ENCODE measurements at places on chromosomes 13 and 19.

DNA sequence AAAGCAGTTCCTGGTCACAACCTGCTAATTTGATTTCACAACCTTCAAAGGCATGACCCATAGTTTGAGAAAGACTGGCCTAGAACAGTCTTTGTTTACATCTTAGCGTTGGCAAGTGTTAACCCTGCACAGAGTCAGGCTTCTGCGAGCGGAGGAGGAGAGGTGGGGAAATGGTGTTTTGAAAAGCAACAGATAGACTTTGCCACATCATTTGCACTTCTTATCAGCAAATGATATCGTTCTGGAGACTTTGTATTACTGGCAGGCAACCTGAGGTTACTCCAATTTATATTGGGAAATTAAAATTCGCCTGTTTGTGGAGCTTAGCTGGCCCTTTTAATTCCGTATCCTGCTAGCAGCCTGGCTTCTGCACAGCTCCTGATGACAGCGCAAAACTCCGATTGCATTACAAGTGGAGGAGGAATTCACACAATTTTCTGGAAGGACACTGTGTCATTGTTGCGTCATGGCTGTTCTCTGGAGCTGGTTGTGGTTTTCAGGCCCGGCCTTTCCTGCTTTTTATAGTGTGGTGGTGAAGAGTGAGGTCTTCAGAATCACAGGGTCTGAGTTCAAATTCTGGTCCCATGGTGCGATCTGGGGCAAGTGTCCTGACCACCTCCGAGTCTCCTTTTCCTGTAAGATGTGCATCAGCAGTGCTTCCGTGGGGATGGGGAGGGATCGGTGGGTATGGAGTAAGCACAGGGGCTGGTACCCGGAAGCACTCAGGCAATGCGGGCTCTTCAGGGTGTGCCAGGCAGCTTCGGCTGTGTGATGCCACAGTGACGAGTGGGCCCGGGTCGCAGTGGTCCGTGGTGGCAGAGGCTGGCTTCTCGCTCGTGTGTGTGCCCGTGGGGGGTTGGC, 49.1 kb upstream of the EHD2 start:
- no peak for DNase-seq

DNA sequence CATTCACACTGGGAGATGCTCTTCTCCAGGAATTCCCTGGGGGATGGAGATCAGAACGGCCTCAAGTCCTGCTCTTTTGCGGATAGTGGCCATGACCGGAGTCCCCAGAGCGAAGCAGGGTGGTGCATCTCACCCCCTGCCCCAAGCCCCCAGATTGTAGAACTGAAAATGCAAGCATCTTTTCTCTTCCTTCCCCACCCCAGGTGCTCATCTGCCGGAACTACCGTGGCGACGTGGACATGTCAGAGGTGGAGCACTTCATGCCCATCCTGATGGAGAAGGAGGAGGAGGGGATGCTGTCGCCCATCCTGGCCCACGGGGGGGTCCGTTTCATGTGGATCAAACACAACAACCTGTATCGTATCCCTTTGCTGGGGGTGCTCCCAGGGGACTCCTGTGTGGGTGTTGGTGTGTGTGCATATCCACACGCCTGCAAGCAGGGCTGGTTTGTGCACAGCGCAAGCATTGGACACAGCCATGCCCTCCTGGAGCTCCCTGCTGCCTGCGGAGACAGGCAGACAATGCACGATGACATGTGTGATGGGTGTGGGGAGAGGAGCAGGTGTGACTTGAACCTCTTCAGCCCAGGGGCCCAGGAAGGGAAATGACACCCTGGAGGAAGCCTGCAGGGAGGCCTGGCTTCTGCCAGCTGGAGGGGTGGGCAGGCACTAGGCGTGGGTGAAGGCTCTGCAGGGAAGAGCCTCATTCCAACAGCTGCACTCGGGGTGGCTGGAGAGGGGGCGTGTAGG, 5.7 kb downstream of the AP1M1 start:
- no peak for DNase-seq

- no peak for DNase-seq
Measured at GRCh38 chr19:6451583-6452222, 7.9 kb downstream of the SLC25A23 start.

- no peak for DNase-seq
Measured at GRCh38 chr19:7921302-7921966, 1.3 kb downstream of the SNAPC2 start.

- DNase-seq, result no peak
Measured at GRCh38 chr13:80132741-80133601, 208.0 kb downstream of the SPRY2 start.

GRCh38 chr13:97567510-97568243, 133.7 kb downstream of the RAP2A start:
- no peak for DNase-seq

- DNase-seq, result no peak
Measured at GRCh38 chr19:42271045-42271419, 2.0 kb downstream of the CIC start.

DNA sequence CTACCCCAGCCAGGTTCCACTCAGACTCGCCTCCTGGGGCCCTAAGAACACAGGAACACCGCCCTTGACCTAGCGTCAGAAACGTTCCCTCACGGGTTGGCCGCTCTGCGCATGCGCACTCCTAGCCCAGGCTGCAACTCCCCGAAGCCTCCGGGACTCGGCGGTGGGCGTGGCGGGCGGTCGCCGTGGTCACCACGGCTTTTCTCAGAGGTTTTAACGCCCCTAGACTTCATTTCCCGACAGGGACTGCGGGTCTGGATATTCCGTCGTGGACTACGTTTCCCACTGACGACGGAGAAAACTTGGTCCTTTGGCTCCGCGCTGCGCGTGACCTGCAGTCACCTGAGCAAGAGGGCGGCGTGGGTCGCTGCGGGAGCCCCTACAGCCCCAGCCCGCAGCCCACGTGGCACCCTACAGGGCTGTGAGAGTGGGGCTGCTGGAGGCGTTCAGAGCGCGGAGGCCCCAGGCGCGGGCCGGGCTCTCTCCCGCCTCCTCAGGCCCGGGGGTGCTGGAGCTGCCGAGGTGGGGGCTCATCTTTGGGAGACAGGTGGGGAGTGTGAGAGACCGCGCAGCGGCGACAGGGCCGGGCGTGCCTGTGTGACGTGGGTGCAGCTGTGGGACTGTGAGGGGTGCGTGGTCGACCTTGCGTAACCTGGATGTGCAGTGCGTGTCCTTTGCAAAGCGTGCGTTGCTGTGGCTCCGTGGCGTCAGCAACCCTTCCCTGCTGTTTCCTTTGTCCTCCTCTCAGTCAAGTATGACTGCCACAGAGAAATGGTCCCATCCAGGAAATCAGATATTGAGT, 38.0 kb upstream of the ZNF573 start:
- DNase-seq, result no peak

DNA sequence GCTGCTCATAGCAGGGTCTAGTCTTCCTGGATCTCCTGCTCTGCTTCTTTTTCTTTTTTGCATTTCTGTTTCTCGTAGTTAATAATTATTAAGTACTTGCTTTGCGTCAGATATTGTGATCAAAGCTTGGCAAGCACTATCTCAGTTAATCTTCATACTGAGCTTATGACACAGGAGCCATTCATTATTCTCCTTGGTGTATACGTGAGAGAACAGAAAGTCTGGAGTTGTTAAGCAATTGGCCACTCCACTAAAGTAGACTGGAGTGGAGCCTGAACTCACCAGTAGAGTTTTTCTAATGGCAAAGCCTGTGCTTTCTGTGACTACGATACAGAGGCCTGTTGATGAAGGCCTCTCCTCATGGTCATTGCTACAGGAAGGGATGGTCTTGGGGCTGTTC, 285.9 kb downstream of the RFC3 start:
- no peak for DNase-seq

GRCh38 chr19:40619333-40620160, 18.4 kb downstream of the LTBP4 start:
- DNase-seq, result no peak

GRCh38 chr19:2691951-2692350, 10.5 kb downstream of the GNG7 start:
- DNase-seq, result no peak

GRCh38 chr19:19493841-19494546, 21.4 kb downstream of the TSSK6 start:
- no peak for DNase-seq

- DNase-seq, result no peak
Measured at GRCh38 chr19:42514449-42514848, 13.8 kb downstream of the CEACAM1 start.

DNA sequence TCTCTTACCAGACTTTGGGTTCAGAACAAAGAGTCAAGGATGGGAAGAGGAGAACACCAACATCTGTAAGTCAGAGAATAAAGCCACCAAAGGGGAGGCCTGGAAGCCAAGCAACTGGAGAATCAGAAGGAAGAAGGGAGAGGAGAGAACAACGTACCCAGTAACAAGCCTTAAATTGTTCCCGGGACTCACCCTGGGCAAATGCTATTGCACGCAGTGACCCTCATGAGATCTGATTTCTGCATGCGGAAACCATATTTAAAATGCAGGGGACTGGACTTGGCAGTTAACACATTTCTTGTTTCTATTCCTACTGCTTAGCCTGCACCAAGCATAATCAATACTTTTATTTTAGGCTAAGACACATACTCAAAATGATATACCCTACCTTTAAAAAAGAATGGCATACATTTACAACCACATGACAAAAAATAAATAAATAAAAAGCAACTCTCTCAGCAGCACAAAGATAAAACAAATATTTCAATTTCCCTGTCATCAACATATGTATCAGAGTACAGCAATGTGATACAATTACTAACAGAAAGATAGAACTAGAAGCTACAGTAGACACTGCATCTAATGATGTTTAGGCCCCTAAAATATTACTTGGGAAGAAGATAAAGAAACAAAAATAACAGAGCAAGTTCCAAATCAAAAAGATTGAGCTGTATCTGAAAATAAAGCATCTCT, 414.6 kb downstream of the ITGBL1 start:
- no peak for DNase-seq

DNA sequence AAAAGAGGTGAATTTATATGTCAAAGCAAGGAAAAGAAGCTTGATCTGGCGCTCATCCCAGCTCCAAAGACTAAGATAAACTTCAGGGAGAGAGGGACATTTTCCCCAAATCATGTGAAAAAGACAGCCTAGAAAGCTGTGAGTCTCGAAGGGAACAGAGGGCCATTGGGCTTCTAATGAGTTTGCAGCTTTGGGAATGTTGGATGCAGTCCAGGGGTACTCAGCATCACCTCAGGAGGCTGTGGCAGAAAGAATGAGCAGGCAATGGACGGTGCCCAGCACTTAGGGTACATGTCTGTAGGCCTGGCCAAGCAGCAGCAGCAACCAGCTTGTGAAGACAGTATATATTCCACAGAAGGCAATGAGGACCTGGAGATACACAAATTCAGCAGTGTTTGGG, 25.7 kb upstream of the WASF3 start:
- no peak for DNase-seq

GRCh38 chr19:14471436-14472187, 3.5 kb downstream of the PTGER1 start:
- DNase-seq, result no peak

DNA sequence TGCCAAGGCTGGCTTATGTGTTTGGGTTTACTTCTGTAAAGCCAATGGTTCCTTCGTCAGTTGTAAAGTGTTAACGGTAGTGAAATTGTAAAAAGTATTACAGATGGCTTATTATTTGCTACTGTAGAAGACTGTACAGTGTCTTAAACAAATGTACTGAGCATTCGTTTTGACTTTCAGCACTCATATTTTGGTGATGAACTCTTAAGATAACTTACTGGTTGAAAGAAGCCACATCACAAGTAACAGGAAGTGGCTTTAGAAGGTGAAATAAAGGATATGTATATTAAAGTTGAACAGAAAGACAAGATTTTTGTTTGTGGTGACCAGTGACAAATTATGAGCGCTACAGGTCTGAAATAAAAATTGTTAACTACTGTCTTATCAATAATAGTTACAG, 64.2 kb downstream of the URI1 start:
- no peak for DNase-seq

- DNase-seq, result no peak
Measured at GRCh38 chr19:4930664-4931063, 21.4 kb downstream of the UHRF1 start.

Measured in DND-41 (cell line).